ENCODE measurements at places on chromosomes 5 and 9. TPM values are rescaled to one million over a fixed set of nuclear protein-coding genes. Genes with fewer than 3 reads are reported as not detected.

The KCNV2 gene
- not detected for polyA plus RNA-seq

The PLGRKT gene
- polyA plus RNA-seq, result 38.2 TPM

The SAXO1 gene
- polyA plus RNA-seq, result 0.30 TPM

The COL27A1 gene
- polyA plus RNA-seq, result 42.3 TPM

The LECT2 gene
- 2.6 TPM for polyA plus RNA-seq

The ADAMTS16 gene
- polyA plus RNA-seq, result 70.6 TPM

The DDX4 gene
- not detected for polyA plus RNA-seq

The PCDHB15 gene
- 16.8 TPM for polyA plus RNA-seq

The ADAMTS13 gene
- 7.1 TPM for polyA plus RNA-seq

The IFNA13 gene
- not detected for polyA plus RNA-seq

The ARSI gene
- polyA plus RNA-seq, result 3.0 TPM

The COL15A1 gene
- polyA plus RNA-seq, result 25.2 TPM

The PCDHB3 gene
- 3.2 TPM for polyA plus RNA-seq

The COL23A1 gene
- 5.8 TPM for polyA plus RNA-seq

The FOXI1 gene
- 5.2 TPM for polyA plus RNA-seq

The DNAH5 gene
- 2.8 TPM for polyA plus RNA-seq

The SLC30A5 gene
- 85.0 TPM for polyA plus RNA-seq

The TNPO1 gene
- polyA plus RNA-seq, result 86.3 TPM

The ADAMTS12 gene
- 35.7 TPM for polyA plus RNA-seq

The PCDHGA11 gene
- polyA plus RNA-seq, result 4.7 TPM

The CYSRT1 gene
- polyA plus RNA-seq, result 0.78 TPM

The GAS1 gene
- polyA plus RNA-seq, result 217 TPM

The DOLPP1 gene
- polyA plus RNA-seq, result 20.7 TPM

The ANKRD33B gene
- 5.5 TPM for polyA plus RNA-seq

The PPP1R2B gene
- polyA plus RNA-seq, result not detected

The TNC gene
- 337 TPM for polyA plus RNA-seq

The SPAAR gene
- 1.3 TPM for polyA plus RNA-seq

The GPR151 gene
- not detected for polyA plus RNA-seq

The OLFM1 gene
- polyA plus RNA-seq, result 3.6 TPM

The CCIN gene
- 0.36 TPM for polyA plus RNA-seq

The UBE2QL1 gene
- polyA plus RNA-seq, result 1.7 TPM

The CDH9 gene
- polyA plus RNA-seq, result 61.8 TPM

The SPINK1 gene
- polyA plus RNA-seq, result 0.89 TPM

The ORM2 gene
- polyA plus RNA-seq, result not detected

The SV2C gene
- polyA plus RNA-seq, result 0.18 TPM

The PCDHAC1 gene
- polyA plus RNA-seq, result 0.14 TPM

The TPD52L3 gene
- not detected for polyA plus RNA-seq

The IL5 gene
- not detected for polyA plus RNA-seq

The PKD2L2 gene
- polyA plus RNA-seq, result 0.33 TPM

The SEPTIN8 gene
- 84.7 TPM for polyA plus RNA-seq

The BRD8 gene
- polyA plus RNA-seq, result 182 TPM

The OR1N2 gene
- not detected for polyA plus RNA-seq

The ITGA1 gene
- polyA plus RNA-seq, result 54.9 TPM

The C9orf153 gene
- polyA plus RNA-seq, result 0.29 TPM

The ZDHHC11B gene
- 4.7 TPM for polyA plus RNA-seq

The ACER2 gene
- polyA plus RNA-seq, result 23.9 TPM

The PHF2 gene
- polyA plus RNA-seq, result 44.5 TPM

The CDHR2 gene
- polyA plus RNA-seq, result 0.49 TPM

The OR1J2 gene
- not detected for polyA plus RNA-seq

Measured in left renal pelvis (tissue), 4 donors.